Mesendoderm (in vitro differentiated cells): ENCODE measurements at places on chromosomes 12 and 14.

- no peak overlapping the region for H3K4me3 ChIP-seq
- H3K36me3 ChIP-seq = no peaks in the 10 kb centered on the region
- no peaks in the 10 kb centered on the region for H3K27me3 ChIP-seq
- no peak overlapping the region for H3K27ac ChIP-seq
- H3K4me1 ChIP-seq = peaks cover 5% of the 10 kb centered on the region
- DNase-seq = no peak
Measured at GRCh38 chr12:131506426-131506825, 204.5 kb upstream of the SFSWAP start.

DNA sequence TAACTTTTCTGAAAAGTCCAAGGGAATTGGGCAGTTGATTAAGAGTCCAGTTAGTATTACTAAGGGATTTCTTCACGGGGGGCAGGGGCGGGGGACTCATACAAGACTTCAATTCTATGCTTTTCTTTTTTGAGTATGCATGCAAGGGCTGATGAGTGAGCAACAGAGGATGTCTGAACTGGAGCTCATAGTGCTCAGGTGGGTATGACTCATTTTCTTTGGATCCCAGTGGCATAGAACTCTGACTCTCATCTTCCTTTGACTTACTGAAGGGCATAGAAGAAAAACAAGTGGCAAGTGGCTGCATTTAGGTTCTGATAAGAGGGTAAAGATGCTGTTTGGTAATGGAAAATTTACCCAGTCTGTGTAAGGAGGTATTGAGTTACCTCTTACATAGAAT, 749.2 kb downstream of the NOVA1 start:
- no peaks in the 10 kb centered on the region for H3K4me1 ChIP-seq
- H3K4me3 ChIP-seq = no peak overlapping the region
- no peak overlapping the region for H3K27ac ChIP-seq

- no peaks in the 10 kb centered on the region for H3K27me3 ChIP-seq
- H3K27ac ChIP-seq = peak overlapping the region; percentile 97
- peaks cover 26% of the 10 kb centered on the region for H3K4me1 ChIP-seq
- peak overlapping the region; percentile 83 for H3K4me3 ChIP-seq
- no peak for DNase-seq
- peaks cover 9% of the 10 kb centered on the region for H3K36me3 ChIP-seq
Measured at GRCh38 chr12:89351489-89352241, 636 bp downstream of the DUSP6 start.

- H3K4me3 ChIP-seq = no peak overlapping the region
- H3K4me1 ChIP-seq = no peaks in the 10 kb centered on the region
Measured at GRCh38 chr12:115097416-115097815, 413.4 kb upstream of the TBX3 start.

DNA sequence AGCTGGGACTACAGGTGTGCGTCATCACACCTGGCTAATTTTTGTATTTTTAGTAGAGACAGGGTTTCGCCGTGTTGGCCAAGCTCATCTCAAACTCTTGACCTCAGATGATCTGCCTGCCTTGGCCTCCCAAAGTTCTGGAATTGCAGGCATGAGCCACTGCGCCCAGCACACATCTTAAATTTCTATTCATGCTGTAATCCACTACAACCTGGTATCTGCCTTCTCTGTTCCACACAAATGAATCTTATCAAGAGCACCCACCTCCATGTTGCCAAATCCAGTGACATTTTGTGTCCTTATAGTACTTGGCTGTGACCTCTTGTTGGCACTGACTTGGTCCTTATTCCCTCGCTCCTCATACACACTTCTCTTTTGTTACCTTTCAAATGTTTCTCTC, 5.8 kb upstream of the BICD1 start:
- no peaks in the 10 kb centered on the region for H3K27me3 ChIP-seq
- H3K4me3 ChIP-seq = no peak overlapping the region
- peaks cover 4% of the 10 kb centered on the region for H3K4me1 ChIP-seq
- no peaks in the 10 kb centered on the region for H3K36me3 ChIP-seq
- H3K27ac ChIP-seq = no peak overlapping the region
- DNase-seq = no peak

DNA sequence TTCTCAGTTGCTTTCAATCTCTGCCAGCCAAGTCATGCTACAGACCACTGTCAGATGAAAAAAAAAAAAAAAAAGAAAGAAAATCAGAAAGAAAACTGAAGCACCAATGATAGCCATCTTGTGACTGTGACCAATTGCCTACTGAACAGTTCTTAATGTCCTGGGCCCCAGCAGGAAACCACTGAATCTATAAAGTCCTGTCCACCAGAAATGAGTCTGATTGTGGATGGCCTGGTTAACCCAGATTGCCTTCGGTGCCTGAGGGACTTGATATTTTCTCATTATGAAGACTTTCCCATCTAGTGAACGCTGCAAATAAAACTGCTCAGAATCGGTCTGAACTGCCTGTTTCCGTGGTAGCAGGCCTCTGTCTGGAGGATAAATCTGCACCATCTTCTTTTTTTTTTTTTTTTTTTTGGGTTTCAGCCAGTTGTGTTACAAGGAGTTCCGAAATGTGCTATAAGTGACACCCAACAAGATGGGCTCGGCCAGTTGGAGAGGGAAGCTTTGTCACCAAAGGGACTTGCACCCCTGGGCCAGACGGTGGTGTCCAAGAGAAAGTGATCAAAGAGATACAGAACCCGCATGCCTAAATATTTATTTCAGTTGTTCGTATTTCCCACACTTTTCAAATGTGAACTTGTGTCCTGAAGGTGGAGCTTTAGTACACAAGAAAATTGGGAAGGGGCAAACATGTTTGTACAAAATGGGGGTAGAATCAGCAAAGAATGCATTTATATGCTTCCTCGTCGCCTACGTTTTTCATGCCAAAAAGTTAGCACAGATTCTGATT, 3.0 kb upstream of the PLXNC1 start:
- DNase-seq = no peak
- H3K27ac ChIP-seq = no peak overlapping the region
- H3K4me3 ChIP-seq = no peak overlapping the region
- H3K36me3 ChIP-seq = no peaks in the 10 kb centered on the region
